ENCODE measurements at places on chromosomes 2 and 18.

- DNase-seq: no peak
Observed at GRCh38 chr18:6921571-6921970, 192.1 kb downstream of the ARHGAP28 start.

GRCh38 chr2:58097025-58097424 lies 50.4 kb downstream of the VRK2 start:
- no peak for DNase-seq

DNA sequence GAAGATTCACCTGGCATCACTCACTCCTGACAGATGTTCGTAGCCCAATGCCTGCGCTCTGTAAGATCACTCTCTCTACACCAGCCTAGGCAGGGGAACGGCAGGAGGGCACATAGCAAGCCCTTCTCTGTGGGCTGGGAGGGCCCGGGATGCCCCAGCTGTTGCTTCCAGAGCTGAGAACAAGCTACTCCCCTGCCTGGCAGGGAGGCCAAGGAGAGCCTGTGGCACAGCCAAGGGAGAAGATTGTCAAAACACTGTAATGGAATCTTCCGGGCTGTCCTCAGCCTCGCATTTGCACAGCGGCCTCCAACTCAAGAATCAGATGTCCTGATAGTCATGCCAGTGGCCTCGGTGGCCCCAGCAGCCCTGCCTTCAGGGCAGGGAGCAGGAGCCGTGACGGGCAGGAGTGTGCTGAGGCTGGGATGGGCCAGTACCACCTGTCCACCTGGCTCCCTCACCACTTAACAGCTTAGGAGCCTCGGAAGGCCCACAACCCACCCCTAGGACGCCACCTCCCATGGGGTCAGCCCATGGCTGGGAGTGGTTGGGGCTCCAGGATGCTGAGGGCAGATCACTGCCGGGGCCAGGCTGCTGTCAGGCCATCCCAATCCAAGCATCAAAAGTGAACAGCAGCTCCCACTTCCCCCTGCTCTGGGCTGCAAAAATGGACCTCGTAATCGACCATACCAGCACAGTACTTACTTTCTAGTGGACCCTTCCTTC lies 21.9 kb upstream of the SLC35F6 start:
- DNase-seq: no peak

- DNase-seq: no peak
Observed at GRCh38 chr2:157414050-157414449, 29.8 kb downstream of the CYTIP start.

GRCh38 chr18:60831971-60832370 lies 459.4 kb upstream of the MC4R start:
- DNase-seq: no peak

DNA sequence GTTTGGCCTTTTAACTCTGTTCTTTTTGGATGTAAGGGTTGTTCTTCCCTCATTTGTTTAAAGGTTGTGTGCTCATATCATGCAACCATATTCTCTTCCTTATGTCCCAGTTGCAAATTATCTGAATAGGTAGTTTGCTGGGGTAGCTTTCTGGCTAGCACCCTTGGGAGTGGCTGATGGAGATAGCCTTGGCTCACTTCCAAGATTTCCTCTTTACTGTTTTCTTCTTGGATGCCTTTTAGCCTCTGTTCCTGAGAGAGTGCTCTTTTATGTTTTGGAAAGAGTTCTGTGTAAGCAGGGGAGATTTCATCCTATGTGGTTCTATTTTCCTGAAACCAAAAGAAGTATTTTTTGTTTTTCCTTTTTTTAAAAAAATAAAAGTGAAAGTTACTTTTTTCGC lies 25.4 kb downstream of the USP14 start:
- no peak for DNase-seq

- no peak for DNase-seq
Observed at GRCh38 chr2:145481334-145481922, 961.5 kb upstream of the ZEB2 start.

DNA sequence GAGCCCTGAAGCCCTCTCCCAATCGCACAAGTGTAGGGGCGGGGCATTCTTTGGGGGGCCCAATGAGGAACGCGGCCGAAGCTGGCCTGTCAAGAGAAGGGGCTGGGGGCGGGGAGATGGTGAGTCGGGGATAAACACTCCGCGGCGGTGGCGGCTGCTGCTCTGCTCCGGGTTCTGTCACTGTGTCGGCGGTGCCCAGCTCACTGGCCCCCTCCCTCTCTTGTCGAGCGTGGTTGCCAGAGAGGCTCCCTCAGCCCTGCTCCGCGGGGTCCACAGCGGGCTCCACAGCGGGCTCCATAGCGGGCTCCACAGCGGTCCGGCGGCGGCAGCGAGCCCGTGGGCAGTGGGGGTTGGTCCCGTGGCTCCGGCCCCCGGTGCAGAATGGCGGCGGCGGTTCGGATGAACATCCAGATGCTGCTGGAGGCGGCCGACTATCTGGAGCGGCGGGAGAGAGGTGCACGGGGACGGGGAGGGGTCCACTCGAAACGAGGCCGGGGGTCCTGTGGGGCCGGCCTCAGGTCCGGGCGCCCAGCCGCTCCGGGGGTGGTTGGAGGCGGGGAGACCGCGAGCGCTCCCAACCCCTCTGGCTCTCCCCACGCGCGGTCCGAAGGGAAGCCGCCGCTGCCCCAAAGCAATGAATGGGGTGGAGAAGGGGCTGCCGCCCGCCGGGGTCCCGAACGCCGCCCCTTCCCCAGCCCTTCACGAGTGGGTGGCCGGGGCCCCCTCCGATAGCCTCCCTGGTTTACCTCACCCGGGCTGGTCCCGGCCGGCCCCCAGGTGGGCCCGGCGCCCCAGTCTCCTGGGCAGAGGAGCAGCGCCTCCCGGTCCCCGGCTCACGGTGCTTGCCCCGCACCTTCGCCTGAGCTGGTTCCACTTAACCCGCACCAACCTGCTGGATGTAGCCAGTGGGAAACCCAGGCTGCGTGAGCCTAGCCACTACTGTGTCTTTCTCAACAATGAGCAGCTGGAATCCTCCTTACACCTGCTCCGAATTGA lies at the start of gene MXD1:
MXD1 (plus strand) TSS at position 160 of the 996 bp plus-strand sequence; CDS start at position 382, 222 bp downstream.
- peak; percentile 75 for DNase-seq

- no peak for DNase-seq
Observed at GRCh38 chr2:227860221-227860641, 11.2 kb upstream of the DAW1 start.

DNA sequence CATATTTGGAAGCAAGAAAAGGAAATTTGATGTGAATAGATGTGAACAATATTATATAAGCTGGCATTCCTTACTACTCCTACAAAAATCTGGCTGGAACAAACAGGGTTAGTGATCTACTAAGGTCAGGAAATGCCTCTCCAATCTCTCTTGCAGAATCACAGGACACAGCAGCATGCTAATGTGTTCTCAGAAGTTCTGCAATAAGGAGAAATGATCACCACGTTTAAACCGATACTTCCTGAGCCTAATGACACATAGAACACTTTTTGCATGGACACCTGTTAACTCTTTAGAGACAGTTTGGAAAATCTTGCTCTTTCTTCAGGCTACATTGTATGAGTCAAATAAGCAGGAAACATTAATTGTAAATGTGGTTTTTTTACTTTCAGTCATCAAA lies 89.6 kb upstream of the MAP3K20 start:
- no peak for DNase-seq

GRCh38 chr2:112869258-112869842 lies 32.8 kb upstream of the IL1B start:
- DNase-seq: no peak

DNA sequence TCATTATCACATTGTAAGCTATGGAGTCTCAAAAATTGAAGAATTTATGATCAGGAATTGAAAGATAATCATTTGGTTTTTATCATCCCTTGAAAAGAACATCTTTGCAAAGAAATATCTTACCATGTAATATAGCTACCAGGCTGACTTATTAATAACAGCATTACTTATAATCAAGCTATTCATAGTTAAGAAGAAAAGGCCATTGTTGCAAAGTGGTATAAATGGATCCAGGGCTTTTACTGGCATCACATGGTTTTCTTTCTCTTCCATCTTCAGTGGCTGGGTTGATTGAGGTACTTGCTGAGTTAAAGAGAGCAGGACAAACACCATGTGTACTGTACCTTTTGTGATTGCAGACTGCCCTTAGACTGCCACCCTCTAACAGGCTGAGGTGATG lies 39.6 kb downstream of the MFSD6 start:
- no peak for DNase-seq

DNA sequence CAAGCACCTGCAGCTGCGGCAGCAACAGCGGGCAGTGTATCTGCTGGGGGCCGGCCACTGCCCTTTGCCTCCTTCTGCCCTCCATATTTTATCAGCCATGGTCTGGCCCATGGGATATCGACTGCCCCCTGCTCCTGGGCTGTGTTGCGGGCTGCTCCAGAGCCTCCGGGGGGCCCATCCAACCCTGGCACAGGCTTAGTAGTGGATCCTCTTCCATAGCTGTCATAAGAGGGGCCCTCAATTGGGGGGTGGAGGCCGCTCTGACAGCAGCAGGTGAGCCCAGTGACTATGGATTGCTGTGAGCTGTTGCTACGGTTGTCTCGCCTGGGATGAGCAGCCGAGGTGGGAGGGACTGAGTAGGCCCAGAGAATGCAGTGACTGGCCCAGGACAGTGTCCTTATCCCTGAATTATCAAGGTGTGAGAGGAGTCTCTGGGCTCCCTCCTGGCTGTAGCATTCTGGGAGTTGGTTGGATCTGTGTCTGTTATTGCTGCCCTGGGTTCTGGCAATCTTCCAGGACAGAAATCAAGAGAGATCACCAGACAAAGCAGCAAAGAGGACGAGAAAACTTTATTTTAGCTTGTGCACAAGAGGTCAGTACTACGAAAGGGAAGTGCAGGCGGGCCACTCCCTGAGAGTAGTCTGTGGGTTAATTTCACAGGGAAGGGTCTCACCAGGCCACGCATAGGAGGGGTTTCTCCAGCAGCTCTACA lies 145.1 kb downstream of the ASB1 start:
- no peak for DNase-seq

- DNase-seq: no peak
Observed at GRCh38 chr2:225662101-225662500, 262.6 kb downstream of the NYAP2 start.

GRCh38 chr18:45464619-45465018 lies 150.7 kb upstream of the SLC14A2 start:
- no peak for DNase-seq

DNA sequence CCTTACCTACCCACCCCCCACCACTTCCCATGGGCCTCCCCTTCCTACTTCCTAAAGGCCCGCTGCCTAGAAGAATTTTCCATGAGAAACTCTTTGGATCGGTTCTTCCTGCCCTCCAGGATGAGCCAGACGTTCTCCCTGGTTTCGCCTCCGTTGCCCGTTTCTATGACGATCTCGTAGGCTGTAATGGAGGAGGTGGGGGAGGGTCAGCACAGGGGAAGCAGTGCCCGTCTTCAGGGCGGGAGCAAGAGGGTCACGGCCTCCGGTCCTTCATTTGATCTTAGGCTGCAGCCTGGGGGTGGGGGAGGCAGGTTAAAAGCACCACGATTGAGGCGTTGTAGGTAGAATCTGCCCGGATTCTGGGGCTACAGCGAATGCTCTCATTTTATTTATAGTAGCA lies 172.0 kb downstream of the LOXHD1 start:
- no peak for DNase-seq

GRCh38 chr2:177242121-177242987 lies 22.2 kb downstream of the NFE2L2 start:
- DNase-seq: no peak

DNA sequence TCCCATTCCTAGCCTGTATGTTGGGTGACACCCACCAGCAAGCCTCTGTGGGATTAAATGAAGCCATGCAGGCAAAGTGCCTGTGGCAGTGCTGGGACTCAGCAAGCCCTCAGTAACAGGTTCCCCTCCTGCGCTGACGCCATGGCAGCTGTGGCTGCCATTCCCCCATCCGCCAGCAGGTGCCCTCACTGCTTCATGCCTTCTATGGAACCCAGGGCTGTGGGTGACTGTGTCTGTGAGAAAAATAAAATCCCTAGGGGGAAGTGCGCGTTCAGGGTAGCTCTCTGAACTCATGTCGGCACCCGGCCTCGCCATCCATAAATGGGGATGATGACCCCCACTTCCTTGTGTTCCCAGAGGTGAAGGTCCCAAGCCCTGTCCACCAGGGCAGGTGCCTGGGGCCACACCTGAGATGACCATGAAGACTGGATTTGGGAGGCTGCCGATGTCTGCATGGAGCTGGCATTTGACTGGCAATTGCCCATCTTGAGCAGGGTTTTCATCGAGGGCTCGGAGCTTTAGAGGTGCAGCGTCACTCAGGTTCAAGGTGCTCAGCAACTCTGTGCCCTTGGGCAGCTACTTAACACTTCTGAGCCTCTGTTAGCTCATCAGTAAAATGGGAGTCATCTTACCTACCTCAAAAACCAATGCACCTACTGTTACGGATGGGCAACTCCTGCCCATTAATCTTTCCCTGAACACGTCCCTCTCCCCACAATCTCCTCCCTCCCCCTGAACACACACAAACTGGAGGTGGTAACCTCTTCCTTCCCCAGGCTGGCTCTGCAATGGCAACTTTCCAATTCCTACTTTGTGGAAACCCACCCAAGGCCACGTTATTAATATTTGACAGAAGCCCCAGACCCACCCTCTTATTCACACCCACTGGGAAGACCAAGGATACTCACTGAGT lies 2.9 kb upstream of the MAL start:
- DNase-seq: no peak

GRCh38 chr18:5998166-5998881 lies 103.0 kb upstream of the TMEM200C start:
- no peak for DNase-seq

DNA sequence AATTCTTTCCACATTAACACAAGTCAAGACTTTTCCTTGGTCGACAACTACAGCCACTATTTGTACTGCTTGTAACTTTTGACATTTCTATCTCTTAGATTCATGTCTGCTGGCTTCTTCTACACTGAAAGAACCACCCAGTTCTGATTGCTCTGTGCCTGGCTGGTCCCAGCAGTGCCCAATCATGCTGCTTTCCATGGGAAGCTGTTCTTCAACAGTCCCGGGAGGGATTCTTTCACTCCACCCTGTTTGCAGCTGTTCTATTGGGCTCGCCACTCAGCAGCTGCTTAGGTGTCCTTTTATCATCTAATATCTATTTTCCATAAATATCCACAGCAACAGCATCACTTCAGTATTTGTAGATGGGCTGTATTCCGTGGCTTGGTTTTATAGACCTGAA lies 471.1 kb upstream of the SMIM21 start:
- DNase-seq: no peak

- DNase-seq: no peak
Observed at GRCh38 chr18:9426753-9427152, 48.6 kb upstream of the RALBP1 start.

- DNase-seq: no peak
Observed at GRCh38 chr18:44238911-44239310, 441.8 kb upstream of the SETBP1 start.

GRCh38 chr2:67865917-67866316 lies 196.9 kb downstream of the C1D start:
- no peak for DNase-seq

DNA sequence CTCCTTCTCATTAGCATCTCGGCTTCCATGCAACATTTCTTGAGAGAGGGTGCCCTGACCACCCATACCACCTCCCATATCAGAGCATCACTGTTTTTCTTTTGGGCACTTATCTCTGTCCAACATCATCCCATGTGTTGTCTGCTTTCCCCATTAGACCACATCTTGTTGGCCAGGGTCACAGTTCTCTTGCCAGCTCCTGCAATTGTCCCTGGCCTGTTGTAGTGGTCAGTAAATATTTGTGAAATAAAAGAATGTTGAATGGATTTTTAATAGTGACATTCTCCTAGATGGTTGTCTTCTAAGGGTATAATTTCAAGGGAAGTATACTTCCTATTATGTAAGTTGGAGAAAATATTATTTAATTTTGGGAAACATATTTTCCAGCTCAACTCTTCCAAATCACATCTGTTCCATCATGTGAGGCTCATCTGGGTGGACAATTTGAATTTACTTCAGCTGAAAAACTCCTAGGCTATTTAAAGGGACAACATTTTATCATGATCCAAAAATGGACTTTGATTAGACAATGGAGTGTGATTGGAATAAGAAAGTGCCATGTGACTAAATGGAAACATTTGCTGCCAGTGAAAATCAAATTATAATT lies 83.0 kb downstream of the MOGAT1 start:
- DNase-seq: no peak

Data from cortex of kidney (tissue), 1 donor.